ENCODE measurements at places on chromosomes 3 and 15.

GRCh38 chr15:80452166-80452565 lies 48.0 kb downstream of the ARNT2 start:
- DNase-seq, result no peak

DNA sequence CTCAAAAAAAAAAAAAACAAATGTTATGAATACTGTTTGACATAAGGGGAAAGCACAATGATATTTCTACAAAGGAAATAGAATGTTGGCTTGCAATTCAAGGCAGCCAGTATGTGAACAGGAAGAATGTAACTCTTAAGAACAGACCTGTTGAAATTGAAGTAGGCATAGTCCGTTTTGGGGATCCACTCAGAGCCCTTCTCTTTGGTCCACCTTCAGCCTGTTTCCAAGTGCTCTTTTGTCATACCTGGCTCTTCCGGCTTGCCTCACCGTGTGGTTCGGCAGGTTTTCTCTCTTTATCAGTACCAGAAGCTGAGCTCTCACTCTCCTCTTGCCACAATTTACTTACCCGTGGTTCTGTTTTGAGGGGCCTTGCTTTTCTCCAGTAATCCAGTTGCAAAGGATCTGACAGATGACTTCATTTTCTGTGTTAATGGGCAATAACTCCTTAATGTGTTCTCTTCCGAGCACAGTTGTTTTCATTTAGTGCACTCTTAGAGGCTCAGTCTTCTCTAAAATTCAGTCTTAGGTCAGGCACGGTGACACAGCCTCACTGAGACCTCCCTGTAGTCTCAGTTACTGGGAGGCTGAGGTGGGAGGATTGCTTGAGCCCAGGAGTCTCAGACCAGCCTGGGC lies 6.7 kb downstream of the ABHD17C start:
- DNase-seq, result no peak

GRCh38 chr15:44215594-44215993 lies 20.5 kb upstream of the FRMD5 start:
- peak; percentile 33 for DNase-seq

DNA sequence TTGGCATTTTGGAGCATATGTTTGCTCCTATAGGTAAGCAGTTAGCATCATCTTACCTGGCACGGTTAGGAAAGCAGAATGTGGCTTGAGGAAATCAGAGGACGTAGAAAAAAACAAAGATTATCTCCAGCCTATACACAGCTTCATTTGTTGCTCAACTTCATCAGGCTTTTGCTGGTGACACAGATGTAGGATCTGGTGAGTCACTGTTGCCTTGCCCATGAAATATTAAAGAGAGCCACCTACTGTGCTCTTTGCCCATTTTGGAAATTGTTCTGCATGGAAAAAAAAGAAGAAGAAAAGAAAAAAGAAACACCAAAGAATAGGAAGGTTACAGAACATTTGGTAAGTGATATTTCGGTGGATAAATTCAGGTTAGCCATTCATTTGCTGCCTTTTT lies 3.8 kb downstream of the IL1RAP start:
- DNase-seq, result no peak

- no peak for DNase-seq
Measured at GRCh38 chr3:155629556-155629955, 115.3 kb downstream of the PLCH1 start.

GRCh38 chr3:48544141-48544540 lies 12.5 kb downstream of the PFKFB4 start:
- no peak for DNase-seq

- DNase-seq, result no peak
Measured at GRCh38 chr3:53689681-53690080, 156.5 kb downstream of the CHDH start.

GRCh38 chr3:141308588-141309218 lies 59.6 kb upstream of the ZBTB38 start:
- no peak for DNase-seq

GRCh38 chr15:89361451-89362202 lies 27.0 kb upstream of the POLG start:
- peak; percentile 6 for DNase-seq

GRCh38 chr3:39438880-39439279 lies 28.6 kb upstream of the MOBP start:
- no peak for DNase-seq

GRCh38 chr3:168096210-168096652 lies 507 bp upstream of the GOLIM4 start:
- peak; percentile 85 for DNase-seq

- DNase-seq, result no peak
Measured at GRCh38 chr15:44550256-44550655, 13.3 kb downstream of the EIF3J start.

GRCh38 chr3:81199587-81199986 lies 561.9 kb downstream of the GBE1 start:
- DNase-seq, result no peak

- no peak for DNase-seq
Measured at GRCh38 chr3:170520996-170521395, 64.9 kb downstream of the SLC7A14 start.

DNA sequence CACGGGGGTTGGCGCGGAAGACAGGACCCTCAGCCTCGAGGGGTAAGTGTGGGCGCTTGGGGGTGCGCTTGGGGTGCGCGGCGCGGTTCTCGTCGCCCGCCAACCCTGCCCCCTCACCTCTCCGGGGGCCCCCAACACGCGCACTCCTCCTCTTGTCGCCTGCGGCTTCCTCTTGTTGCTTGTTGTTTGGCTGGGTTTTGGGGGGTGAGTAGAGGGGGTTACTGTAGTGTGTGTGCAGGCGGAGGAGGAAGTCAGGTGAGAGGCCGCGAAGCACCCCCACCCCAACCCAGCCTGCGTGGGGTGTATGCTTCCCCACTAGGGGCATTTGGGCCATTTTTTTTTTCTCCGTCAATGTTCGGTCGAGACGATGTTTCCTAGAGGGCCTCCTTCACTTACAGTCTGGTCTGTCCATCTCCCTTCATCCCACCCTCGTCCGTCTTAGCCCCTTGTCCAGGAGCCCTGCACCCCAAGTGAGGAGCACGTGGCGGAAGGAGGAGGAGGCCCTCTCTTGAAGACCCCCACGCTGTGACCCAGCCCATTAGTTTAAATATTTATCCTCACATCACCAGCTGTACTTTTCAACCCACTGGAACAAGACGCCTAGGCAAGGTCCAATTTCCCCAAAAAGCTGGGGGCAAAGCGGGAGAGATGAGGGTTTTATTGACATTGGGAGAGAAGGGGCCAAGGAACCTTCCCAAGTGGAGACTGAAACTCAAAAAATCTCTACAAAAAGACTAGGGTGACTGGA lies 20.4 kb upstream of the SATB1 start:
- no peak for DNase-seq

GRCh38 chr3:172402090-172402489 lies 46.2 kb downstream of the GHSR start:
- DNase-seq, result no peak

DNA sequence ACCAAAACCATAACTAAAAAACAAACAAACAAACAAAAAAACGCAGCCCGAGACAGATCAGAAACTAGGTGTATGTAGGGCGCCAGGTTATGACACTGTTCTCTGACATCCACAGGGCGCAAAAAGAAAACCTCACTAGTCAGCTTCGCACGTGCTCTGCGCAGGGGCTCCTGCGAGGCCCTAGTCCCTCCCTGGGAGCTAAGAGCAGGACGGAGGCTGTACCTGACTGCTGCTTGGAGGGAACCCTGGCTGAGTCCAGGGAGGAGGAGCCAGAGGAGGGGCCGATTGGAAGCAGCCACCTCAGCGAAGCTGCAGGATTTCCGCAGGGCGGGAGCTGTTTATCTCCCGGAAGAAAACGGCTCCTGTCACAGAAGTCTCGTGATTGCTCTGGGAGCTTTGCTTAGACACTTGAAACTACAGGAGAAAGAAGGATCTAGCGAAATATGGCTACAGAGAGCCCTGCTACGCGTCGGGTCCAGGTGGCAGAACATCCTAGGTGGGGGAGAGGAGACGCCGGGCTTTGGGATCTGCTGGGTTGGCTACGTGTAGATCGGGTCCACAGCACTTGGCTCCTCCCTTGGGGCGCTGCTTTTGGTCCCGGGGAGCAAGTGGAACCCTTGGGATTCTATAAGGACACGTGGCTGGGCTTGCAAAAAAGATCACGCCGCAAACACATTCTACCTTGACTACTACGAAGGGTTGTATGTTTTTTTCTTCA lies at the start of gene GALK2:
TSS of gene GALK2 (plus strand) at position 368 of the 718 bp plus-strand sequence. CDS start at position 444, 76 bp downstream.
- DNase-seq, result peak; percentile 56

DNA sequence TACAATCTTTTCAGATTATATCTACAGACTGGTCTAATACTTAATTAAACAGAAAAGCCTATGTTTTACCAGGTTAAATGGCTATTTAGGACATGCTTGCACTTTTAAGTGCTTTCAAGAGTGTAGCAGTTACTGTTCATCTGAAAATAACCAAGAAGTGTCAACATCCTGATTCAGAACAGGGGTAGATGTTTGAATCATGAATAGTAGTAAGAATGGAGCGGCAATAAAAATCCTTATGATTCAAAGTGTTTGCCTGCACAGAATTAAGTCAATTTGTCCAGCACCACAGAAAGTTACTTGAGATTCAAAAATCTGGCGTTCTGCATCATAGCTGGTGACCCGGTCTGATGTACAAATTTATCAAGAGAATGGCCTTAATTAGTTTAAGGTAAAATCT lies 48.3 kb downstream of the GREM1 start:
- no peak for DNase-seq

- DNase-seq, result no peak
Measured at GRCh38 chr3:124633524-124633923, 96.7 kb upstream of the UMPS start.

- DNase-seq, result no peak
Measured at GRCh38 chr3:184457329-184457728, 77.5 kb downstream of the CHRD start.

- no peak for DNase-seq
Measured at GRCh38 chr3:86991840-86992435, 989 bp upstream of the VGLL3 start.

- no peak for DNase-seq
Measured at GRCh38 chr15:34773917-34774316, 19.1 kb upstream of the GJD2 start.

- DNase-seq, result no peak
Measured at GRCh38 chr3:8460050-8460708, 41.4 kb upstream of the LMCD1 start.

DNA sequence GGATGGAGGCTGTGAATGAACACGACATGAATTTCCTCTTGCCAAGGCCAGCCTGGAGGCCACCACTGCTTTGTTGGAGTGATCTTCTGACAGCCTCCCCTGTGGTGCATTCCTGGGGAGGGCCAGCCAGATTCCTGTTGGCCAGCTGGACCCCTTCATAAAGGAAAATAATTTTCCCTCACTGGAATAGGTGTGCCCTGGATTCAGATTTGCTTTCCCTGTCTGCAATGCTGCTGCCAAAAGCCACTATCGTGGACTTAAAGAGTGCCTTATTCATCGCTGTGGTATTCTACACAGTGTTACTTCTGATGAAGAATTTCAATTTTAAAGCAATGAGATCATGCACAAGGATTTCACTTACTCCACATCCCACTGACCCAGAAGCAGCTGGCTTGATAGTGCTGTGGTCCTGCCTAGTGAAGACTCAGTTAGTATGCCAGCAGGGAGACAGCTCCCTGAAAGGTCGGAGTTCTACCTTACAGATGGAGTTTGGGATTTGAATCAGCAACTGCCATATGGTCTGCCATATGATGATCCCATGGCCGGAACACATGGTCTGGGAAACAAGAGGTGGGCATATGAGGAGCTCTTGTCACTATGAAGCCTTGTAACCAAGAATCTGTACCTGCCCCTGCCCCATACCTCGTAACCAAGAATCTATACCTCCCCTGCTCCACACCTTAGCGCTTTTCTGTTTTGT lies 145.2 kb downstream of the KLF13 start:
- DNase-seq, result peak; percentile 39

DNA sequence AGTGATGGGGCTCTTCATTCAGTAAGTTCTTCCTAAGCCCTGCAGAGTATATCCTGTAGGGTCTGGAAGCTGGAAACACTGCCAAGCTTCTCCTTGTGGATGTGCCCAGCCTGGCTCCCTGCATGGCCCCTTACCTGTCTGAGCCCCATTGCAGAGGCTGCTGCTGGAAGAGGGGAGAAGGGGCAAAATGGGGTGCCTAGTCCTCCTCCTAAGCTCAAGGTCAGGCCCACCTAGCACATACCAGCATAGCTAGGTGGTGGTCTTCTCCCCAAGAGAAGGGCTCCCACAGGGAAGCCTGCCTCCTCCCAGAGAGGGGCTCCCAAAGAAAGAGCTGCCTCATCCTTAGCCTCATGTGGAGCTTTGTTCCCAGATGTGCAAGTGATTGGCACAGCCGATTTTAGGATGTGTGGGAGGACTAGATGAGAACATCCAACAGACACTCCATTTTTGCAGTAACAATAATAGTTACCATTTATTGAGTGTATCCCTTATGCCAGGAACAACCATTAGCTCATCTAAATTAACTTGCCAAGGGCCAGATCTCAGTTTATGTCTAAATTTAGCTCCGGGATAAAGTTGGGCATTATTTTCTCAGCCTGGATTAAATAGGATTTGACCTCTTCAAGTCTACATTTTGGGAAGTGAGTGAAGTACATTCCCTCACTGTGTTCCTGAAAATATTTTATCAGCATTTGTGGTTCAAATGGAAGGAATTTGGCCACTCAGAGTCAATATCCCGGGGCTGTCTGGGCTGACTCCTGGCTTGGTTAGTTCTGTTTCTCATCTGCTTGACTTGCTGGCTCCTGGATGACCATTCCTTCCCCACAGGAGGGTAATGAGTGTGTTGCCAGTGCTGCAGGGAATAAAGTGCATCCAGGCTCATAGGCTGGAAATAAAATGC lies 291.1 kb upstream of the ROPN1 start:
- DNase-seq, result no peak

GRCh38 chr15:52678468-52679231 lies 538 bp downstream of the ATOSA start:
- no peak for DNase-seq

GRCh38 chr3:105729667-105730066 lies 139.1 kb downstream of the CBLB start:
- no peak for DNase-seq

- DNase-seq, result no peak
Measured at GRCh38 chr3:180909369-180910127, 2.9 kb upstream of the FXR1 start.

GRCh38 chr3:44734646-44735168 lies 5.3 kb downstream of the ZNF501 start:
- DNase-seq, result no peak

DNA sequence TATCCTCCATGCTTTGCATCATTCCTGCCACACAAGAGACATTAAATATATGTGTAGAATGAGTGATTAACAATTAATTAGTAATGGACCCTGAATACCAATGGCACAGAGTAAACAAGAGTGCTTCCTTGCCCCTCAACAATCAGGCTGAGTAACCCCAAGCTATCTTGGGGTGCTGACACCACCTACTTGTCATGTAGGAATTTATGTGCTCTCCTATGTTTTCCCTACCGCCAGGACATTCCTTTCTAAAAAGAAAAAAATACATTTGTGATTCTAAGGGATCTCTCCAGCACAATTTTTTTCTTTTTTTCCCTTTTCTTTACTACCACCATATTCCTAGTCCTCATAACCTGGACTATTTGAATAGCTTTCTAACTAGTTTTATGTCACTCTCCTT lies 449.1 kb downstream of the MFSD1 start:
- DNase-seq, result no peak

DNA sequence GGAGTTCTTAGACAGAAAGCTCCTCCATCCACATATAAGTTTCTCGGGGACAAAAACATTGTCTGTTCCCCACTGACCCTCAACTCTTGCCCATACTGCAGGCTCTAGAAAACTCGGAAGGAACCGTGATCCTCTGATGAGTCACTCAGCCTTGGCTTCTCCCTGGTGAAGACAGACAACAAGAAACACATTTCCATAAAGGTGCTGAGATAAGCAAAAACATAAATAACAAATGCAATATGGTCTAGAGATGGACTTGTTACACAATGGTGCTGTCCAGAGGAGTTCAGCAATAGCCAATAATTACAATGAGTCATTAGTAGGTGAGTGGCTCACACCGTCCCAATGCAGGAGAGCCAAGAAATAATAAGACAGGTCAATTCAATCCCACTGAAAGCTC lies 43.7 kb downstream of the MAGI1 start:
- DNase-seq, result peak; percentile 38

Measured in HFF-Myc (cell line).